ENCODE measurements at places on chromosomes 6 and 20.

DNA sequence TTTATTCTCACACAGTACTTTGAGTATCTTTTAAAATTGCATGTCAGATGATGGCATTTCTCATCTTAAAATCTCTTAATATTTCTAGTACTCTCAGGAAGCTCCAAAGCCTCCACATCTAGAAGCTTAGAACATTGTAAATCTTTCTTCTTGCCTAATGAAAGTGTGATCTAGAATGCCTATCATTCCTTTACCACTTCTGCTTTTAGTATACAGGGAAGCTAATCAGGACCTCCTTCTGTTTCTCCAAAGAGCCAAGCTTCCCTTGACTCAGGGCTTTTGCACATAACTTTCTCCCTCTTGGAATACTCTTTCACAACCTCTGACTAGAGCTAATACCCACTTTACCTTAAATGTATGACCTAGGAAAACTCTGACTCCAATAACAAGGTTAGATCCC, 7.5 kb upstream of the ELOVL4 start:
- DNase-seq = no peak

- DNase-seq = no peak
Observed at GRCh38 chr6:51778666-51779065, 308.7 kb downstream of the PKHD1 start.

DNA sequence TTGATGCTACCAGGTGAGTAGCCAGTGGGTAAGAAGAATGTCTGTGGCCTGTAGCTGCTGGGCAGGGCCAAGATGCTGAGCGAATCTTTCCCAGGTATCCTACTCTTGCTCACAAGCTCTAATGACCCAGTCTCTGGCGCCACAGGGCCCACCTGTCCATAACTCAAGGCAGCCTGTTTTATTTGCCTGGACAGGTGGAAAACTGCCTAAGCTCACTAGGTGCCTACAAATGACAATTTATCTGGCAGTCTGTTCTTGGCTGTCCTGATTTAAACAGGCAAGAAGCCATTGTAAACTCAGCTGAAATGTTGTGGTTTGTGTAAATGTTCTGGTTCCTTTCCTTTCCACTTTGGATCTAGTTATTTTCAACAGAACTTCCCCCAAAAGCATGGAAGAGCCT, 113.3 kb downstream of the TCP11 start:
- no peak for DNase-seq

- no peak for DNase-seq
Observed at GRCh38 chr6:83169106-83169505, 24.0 kb downstream of the PGM3 start.

DNA sequence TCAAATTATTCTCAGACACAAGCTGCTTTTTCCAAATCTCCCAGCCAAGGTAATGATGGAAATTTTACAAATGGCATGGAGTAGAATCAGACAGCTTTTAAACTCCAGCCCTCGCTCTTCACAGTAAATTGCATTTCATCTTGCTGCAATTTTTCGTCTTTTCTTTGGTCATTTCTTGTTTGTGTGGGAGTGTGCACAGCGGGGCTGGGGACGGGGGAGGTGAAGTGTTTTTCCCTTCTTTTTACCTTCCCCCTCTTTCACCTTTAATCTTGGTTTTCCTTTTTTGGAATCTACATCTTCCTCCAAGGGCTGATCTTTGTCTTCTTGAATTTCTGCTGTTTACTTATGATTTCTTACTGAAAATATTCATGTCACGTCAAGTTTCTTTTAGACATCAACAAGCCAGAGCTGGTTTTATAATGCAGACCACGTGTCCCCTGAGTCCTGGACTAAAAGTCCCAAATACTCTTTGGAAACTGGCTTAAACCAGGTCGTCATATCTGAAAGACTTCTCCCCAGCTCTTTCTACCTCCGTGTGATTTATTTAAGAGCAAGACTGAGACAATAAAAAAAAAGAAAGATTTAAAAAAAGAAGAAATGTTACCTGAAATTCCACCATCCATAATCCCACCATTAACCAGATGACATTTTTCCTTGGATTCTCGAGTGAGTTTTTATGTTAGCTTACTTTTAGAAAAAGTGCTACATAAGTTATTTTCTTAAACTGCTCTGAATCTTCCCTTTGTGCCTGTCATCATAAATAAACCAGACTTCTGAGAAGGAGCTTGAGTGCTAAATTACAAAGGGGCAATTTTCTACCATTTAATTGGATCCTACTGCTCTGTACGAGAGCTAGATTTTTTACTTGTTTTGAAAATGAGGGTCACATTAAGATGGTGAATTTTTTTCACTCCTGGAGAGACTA, 52.0 kb downstream of the MAP3K5 start:
- no peak for DNase-seq

- DNase-seq = no peak
Observed at GRCh38 chr6:91352878-91353277, 766.0 kb upstream of the MAP3K7 start.

GRCh38 chr6:291697-292505, at the start of gene DUSP22:
Gene DUSP22, plus strand, starts transcription at chr6:292487. Its CDS starts 53 bp downstream, at chr6:292540.
- no peak for DNase-seq

- DNase-seq = no peak
Observed at GRCh38 chr6:33975661-33976436, 170.0 kb downstream of the GRM4 start.

GRCh38 chr6:158314737-158315136, 2.5 kb downstream of the TULP4 start:
- DNase-seq = no peak

DNA sequence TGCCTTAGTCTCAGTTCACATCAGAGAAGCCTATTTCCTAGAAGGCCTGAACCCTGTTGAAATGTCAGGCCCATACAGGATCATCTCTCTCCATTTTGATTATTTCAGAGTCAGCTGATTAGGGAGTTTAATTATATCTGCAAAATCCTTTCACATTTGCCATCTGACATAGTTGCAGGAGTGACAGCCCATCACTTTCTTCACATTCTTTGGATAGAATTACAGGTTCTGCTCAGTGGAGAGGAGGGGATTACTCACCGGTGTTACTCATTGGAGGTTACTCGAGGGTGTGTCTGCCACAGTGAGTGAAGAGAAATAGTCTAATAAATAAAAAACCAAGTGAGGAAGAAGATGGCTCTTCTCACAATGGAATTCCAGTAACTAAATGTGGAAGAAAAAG, 216.8 kb downstream of the TMEM242 start:
- DNase-seq = no peak

- no peak for DNase-seq
Observed at GRCh38 chr6:142374965-142375733, 73.3 kb downstream of the ADGRG6 start.

Measured in esophagus squamous epithelium (tissue), 5 donors.